GM10248 (cell line): ENCODE measurements at places on chromosomes 1 and 21.

GRCh38 chr1:194161591-194161990, 975.2 kb upstream of the B3GALT2 start:
- no peak for DNase-seq

DNA sequence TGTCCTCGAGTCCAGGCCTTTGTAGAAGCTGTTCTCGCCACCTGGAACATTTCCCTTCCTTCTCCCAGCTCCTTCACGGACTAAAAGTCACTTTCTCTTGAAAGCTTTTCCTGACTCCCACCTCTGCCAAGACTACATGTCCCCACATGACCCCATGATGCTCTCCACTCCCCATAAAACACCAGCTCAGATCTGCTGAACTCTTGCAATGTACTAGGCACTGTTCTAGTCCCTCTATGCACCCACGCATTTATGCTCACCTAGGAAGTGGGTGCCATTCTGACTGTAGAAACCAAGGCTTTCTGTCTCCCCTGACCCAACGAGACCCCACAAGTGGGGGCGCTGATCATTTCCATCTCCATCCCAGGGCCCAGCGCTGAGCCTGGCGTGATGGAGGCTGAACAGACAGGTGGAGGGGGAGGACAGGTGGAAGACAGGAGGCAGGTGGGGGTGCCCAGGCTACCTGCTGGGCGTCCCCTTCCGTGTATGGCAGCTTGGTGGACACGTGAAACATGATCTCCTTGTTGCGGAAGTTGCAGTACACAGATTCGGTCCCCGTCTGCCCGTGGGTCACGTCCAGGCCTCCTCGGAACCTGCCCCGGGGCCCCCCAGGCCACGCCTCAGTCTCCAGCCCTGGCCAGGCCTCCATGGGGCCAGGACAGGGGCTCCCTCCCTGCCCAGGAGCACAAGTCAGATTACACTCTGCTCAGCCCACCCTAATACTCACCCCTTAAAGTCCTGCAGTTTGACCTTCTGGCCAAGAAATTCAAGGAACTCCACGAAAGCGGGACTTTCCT, 58.0 kb downstream of the RAP1GAP start:
- DNase-seq = no peak

- no peak for DNase-seq
These were observed 151.9 kb downstream of the NTPCR start for GRCh38 chr1:233102341-233102740.

DNA sequence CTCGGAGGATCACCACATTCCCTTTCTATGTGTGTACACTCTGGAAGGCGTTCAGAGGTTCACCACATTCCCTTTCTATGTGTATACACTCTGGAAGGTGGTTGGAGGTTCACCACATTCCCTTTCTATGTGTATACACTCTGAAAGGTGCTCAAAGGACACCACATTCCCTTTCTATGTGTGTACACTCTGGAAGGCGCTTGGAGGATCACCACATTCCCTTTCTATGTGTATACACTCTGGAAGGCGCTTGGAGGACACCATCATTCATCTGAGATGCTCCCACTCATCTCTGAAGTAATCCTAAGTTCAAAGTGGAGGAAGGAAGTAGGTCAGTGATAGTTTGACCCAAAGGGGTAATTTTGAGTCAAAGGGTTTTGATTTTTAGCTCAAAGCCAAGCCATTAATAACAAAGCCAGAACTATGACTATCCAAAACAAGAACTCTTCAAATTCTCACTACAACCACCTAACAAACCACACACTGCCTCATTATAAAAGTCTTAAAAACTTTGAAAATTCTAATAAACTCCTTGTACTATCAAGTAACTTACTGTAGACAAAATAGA, 32.9 kb downstream of the NRIP1 start:
- no peak for DNase-seq

DNA sequence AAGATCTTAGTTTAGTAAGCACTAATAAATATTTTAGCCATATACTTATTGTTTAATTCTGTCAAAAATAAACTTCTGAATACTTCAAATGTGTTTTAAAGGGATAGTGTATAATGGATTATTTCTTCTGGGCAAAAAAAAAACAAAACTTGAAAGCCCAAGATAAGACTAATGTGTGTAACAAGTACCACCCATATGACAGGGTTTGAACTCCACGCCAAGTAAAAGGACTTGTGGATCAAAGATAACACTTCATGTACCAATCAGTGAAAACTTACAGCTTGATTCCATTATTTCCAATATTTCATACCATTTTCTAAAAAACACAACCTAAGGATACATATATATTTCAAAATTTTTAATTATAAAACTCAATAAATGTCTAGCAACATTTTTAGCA, 59.5 kb downstream of the DENND1B start:
- no peak for DNase-seq

- DNase-seq = no peak
These were observed 574.7 kb upstream of the ZP4 start for GRCh38 chr1:238465449-238465848.

DNA sequence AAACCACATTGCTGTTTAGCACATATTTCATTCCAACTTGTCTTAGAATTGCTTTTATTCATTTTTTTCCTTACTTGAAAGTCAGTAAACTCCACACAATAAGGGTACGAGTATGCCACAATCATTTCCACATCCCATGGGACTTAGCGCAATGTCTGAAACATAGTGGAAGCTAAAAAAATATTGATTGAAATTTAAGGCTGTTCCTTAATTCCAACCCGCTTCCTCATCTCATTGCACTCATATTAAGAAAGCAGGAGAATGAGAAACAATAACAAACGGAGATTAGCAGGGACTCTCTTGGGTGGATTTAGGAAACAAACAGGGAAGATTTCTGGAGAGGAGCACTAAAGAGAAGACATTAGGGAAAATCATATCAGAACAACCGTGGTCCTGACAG, 39.3 kb upstream of the RGS4 start:
- no peak for DNase-seq

GRCh38 chr1:212560933-212561460, 47.6 kb upstream of the ATF3 start:
- DNase-seq = no peak

GRCh38 chr1:10510520-10511493, 36.1 kb downstream of the PEX14 start:
- peak; percentile 84 for DNase-seq

DNA sequence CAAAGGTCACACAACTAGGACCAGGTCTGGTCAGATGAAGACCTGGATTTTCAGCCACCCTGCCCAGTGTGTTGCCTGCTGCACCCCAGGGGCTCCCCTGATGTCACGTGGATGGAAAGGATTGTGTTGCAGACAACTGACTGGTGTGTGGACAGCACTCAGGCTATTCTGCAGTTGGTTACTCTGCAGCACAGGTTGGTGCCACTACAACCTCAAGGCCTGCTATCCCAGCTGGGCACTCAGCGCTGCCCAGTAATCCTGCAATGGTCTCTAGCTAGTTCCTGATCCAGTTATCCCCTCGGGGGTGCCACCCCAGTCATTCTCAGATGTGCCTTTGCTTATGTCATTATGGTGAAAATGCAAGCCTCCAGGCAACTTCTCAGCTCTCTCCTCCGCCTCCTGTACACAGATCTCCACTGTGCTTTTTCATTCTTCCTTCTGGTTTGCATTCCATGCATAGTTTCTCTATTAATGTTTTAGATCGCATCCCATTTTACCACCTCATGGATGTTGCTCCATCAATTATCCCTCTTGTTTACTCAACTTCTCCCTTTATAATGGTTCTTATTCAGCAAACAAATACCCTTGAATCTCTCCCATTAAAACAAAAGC, 503.2 kb upstream of the CAMK1G start:
- no peak for DNase-seq

GRCh38 chr1:16266411-16267118, 29.6 kb upstream of the CPLANE2 start:
- DNase-seq = no peak

DNA sequence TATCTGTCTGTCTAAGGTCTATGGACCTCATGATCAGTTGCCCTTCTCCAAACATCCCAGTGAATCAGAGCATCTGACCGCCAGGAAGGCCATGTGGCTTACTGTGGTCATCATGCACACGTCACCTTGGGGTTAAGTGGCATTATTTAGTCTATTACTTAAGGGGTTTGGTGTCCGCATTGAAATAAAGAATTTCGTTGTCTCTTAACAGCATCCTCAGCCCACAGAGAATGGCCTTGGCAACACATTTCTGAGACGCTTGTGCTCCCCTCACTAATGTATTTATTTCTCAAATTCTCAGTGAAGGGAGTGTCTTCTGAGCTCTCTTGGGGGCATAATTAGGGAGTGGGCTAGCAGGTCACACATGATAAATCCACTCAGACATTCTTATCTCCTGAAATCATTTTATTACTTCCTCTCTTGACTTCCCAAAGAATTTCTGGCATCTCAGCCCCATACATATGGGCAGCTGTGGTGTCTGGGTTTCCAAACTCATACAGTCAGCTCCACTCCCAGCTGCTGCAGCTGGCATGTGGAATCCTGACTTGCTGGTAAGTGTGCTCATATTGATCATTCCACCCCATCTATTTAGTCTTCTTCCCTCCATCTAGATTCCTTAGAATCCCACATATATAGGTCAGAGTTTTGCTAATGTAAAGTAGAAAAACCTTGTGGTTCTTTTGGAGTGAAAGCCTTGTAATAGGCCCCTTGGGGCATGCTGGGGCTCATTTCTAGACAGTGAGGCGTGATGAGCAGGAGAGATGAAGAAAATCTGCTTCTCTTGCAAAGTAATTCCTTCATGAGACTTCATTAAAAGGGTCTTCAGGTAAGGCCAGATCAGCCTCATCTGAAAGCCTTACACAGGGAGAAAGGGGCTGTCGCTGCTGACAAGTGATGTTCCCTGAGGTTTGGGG, 110.5 kb downstream of the HHAT start:
- no peak for DNase-seq

- DNase-seq = no peak
These were observed 54.6 kb upstream of the NCAM2 start for GRCh38 chr21:20943561-20943997.

GRCh38 chr1:978069-978834, 3.6 kb downstream of the PERM1 start:
- DNase-seq = no peak

GRCh38 chr1:38246955-38247952, 200.7 kb upstream of the POU3F1 start:
- no peak for DNase-seq

GRCh38 chr1:228929476-228930027, 194.3 kb downstream of the RHOU start:
- DNase-seq = no peak

GRCh38 chr1:64403331-64403730, 66.6 kb upstream of the CACHD1 start:
- DNase-seq = no peak

- DNase-seq = no peak
These were observed 8.7 kb upstream of the TDRD10 start for GRCh38 chr1:154493276-154493675.

DNA sequence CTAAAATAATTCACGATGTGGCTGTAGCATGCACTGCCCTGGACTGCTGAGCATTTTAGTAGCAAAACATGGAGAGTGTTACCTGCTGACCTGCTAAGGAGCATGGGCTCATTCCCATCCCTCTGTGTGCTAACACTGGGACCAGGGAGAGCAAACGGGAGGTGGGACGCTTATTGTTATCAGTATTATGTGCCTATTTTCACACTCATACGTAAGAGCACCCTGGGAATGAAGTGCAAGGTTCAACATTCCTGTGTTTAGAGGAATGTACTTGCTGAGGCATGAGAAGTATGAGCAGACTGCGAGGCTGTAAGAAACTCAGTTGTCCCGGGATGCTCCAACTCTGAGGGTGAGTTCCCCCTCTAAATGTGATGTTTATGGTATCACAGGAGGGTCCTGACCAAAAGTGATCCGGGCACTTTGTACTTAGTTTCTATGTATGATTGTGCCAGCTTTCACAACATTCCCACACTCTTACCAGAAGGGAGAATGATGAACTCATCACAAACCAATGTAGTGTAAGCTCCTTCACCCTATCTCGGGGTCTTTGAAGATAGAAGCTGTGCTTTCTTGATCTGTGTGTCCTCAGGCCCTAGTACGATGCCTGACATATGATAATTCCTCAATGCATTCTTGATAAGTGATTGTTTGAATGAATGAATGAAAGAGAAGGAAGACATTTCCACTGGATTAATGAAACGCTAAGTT, 164.8 kb downstream of the KCNJ6 start:
- no peak for DNase-seq

DNA sequence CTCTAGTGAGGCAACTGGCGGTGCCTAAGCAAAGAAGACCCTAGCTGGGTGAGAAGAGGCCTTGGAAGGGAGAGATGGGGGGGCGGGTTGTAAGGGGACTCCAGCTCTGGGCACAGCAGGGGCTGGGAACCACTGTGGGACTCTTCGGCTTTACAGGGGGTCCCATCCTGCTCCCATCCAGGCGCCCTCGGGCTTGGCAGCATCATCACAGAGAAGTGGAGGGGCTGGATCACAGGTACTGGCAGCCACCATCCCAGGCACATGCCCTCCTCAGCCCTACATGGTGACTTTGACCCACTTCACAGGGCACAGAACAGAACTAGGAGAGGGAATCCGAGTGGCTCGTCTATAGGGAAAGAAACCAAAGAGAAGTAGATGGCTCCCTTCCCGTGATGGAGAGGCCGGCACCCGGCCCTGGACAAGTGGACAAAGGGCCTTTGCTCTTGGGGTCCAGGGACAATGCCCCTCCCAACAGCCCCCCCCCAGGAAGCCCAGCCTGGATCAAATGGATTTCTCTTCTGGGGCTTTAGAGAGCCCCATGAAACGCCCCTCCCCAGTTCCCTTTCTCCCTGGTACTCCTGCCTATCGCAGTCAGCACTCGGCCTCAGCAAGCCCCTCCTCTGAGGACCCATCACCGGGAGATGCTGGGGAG, 54.0 kb upstream of the ECE1 start:
- no peak for DNase-seq

- DNase-seq = no peak
These were observed 80.3 kb downstream of the NENF start for GRCh38 chr1:212512816-212513559.

GRCh38 chr1:224435318-224435763, 744 bp upstream of the WDR26 start:
- peak; percentile 26 for DNase-seq

- no peak for DNase-seq
These were observed 394.0 kb upstream of the CXADR start for GRCh38 chr21:17118638-17119384.
